ENCODE measurements at places on chromosomes 12 and 14.

DNA sequence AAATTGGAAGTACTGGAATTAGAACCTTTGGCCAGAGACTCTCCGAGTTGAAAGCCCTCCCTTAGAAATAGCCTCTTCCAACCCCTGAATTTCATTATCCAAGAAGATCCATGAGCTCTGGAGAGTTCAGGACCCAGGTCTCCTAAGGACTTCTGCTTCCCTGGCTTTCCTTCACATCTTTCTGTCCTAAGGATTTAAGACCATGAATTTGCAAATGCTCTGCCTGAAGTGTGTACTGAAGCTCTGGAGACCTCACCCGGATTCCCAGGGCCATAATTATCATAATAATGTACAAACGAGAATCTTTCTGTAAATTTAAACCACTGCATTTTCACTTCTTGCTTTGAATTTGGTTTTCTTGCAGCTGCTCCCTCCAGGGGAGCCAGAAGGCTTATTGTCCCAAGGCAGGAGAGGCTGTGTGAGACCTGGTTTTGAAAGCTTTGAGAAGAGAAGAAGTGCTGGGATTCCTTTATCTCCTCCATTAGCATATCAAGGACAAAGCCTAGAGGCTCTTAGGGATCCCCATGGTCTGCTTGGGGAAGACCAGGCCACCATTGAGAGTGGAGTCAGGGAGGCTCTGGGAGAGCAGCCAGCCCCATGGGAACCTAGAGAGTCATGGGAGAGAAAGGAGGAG is 41.1 kb downstream of the GLRX5 start:
- no peak for DNase-seq

- no peak for DNase-seq
Observed at GRCh38 chr12:68336889-68337303, 4.7 kb upstream of the MDM1 start.

- no peak for DNase-seq
Observed at GRCh38 chr14:65335411-65335947, 77.1 kb upstream of the FUT8 start.

DNA sequence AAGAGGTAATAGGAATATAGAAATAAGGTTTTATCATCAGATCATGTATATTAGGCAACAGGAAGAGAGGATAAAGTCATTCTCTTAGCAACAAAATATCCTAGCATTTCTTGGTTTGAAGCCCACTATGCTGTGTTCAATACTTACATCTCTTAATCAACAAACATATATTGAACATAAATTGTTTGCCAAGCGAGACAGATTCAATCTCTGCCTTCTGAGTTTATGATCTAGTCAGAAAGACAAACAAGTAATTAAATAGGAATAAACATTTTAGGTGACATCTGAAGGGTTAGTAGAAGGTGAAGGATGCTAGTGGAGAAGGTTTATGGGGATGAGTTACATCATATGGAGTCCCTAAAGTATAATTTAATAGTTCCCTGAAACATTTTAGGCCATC is 54.8 kb downstream of the PPHLN1 start:
- no peak for DNase-seq

DNA sequence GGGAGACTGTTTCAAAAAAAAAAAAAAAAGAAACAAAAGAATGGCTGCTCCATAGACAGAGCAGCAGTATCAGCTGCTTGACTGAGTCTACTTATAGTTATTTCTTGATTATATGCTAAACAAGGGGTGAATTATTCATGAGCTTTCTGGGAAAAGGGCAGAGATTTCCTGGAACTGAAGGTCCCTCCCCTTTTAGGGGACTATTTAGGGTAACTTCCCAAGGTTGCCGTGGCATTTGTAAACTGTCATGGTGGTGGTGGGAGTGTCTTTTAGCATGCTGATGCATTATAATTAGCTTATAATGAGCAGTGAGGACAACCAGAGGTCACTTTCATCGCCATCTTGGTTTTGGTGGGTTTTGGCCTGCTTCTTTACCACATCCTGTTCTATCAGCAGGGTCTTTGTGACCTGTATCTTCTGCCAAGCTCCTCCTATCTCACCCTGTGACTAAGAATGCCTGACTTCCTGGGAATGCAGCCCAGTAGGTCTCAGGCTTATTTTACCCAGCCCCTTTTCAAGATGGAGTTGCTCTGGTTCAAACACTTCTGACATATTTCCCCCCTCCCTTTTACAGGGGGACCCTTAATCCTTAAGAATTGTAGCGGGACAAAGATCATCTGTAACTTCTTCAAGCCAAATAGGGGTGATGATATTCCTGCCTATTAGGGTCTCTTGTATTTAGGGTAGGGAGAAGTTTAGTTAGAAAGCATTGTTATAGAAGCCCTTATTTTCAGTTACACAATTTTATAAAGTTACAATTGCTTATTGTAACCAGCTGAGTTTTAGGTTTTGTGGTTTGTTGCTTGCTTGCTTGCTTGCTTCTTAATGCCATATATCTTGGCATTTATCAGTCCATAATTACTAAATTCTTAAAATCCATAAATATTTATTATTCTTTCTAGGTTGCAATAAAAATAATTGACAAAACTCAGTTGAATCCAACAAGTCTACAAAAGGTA is 42.5 kb downstream of the MARK3 start:
- no peak for DNase-seq

GRCh38 chr14:64728106-64728505 is 23.9 kb downstream of the PLEKHG3 start:
- no peak for DNase-seq

DNA sequence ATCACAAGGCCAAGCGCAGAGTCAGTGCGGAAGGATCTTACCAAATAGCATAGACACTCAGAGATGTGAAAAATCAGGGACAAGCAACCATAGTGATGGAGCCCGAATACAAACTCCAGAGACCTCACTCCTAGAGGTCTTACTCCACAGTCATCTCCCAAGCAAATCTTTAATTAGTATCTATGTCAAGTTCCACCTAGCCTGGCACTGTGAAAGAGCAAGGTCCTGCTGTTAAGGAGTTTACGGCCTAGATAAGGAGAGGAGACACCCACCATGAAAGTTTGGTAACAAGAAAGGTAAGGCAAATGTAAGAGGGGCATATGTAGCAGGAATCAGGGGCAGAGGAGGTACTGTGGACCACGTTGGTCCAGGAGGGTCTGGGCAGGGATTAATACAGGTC is 7.4 kb upstream of the PLEKHG6 start:
- no peak for DNase-seq
